Adrenal gland (tissue), 19 donors: ENCODE measurements at places on chromosomes 1 and 21.
A peak's percentile ranks its signal among the peaks of the same experiment; 100 is the strongest.

DNA sequence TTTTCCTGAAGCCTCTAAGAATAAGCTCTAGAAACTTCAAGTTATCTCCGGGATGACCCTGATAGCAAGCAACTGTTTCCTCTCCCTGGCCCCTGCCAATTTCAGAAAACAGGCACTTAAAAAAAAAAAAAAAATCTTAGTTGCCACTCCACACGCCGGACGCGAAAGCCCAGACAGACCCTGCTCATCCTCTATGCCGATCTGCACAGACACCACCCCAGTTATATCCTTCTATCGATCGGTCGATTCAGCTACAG is 1.7 kb downstream of the ANP32E start:
- no peak for DNase-seq

DNA sequence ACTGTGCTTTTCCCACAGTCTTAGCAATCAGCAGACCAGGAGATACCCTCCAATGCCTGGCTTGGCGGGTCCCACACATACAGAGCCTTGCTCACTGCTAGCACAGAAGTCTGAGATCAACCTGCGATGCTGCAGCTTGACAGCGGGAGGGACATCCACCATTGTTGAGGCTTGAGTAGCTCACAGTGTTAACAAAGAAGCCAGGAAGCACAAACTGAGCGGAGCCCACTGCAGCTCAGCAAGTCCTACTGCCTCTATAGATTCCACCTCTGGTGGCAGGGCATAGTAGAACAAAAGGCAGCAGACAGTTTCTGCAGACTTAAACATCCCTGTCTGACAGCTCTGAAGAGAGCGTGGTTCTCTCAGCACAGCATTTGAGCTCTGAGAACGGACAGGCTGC is 33.4 kb downstream of the MNDA start:
- DNase-seq, result no peak

GRCh38 chr1:184972315-184973055 is 1.8 kb downstream of the NIBAN1 start:
- no peak for DNase-seq

GRCh38 chr1:58997637-58998036 is 213.8 kb upstream of the JUN start:
- DNase-seq, result no peak

GRCh38 chr1:64459743-64460142 is 10.2 kb upstream of the CACHD1 start:
- DNase-seq, result no peak

GRCh38 chr1:205633421-205633976 is 1.7 kb upstream of the ELK4 start:
- DNase-seq, result no peak

- no peak for DNase-seq
These were observed 185.4 kb downstream of the OMA1 start for GRCh38 chr1:58361134-58361533.

- DNase-seq, result no peak
These were observed 286.2 kb downstream of the SPATA17 start for GRCh38 chr1:217917281-217917887.

GRCh38 chr1:98672189-98672588 is 10.7 kb downstream of the SNX7 start:
- peak; percentile 35 for DNase-seq

GRCh38 chr1:154720328-154721297 is 112.6 kb upstream of the ADAR start:
- no peak for DNase-seq

DNA sequence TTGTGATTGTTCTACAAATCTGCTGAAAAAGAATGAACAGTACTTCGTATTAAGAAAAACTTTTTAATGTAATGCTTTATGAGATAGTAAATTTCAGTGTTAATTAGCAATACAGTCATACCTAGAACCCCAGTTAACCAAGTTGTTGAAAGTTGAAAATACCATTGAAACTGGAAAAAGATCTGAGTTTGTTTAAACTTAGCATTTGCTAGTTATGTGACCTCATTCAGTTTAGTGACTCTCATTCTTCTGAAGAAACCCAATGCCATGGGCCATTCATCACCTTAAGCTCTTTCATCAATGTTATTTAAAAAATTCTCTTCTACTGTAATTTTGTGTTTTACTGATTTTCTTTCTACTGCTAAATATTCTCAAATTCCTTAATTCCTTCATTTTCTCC is 20.2 kb downstream of the RCOR3 start:
- no peak for DNase-seq

DNA sequence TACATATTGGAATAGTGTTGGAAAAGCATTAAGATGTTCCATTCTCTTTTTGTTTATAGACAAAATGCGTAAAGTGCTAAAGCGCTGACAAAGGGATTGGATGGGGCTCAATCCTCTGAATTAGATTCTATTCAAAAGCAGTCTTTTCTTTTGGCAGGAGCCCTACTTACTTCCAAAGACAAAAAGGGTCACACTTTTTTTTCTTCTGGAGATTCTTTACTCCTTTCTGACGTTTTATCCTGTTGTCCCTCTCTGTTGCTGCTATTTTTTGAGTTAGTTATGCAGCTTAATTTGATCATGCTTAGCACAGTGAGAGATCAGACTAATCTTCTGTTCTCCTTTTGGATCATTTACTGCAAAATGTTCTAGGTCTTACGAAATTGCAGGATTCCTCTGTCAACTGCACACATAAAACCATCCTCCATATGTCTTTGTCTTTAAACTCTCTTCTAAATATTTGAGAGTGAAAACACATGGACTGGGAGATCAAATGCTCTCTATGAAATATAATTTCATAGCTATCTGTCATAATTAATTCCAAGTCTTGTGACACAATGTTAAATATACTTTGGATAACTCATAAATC is 656.4 kb upstream of the ADGRL2 start:
- DNase-seq, result no peak

DNA sequence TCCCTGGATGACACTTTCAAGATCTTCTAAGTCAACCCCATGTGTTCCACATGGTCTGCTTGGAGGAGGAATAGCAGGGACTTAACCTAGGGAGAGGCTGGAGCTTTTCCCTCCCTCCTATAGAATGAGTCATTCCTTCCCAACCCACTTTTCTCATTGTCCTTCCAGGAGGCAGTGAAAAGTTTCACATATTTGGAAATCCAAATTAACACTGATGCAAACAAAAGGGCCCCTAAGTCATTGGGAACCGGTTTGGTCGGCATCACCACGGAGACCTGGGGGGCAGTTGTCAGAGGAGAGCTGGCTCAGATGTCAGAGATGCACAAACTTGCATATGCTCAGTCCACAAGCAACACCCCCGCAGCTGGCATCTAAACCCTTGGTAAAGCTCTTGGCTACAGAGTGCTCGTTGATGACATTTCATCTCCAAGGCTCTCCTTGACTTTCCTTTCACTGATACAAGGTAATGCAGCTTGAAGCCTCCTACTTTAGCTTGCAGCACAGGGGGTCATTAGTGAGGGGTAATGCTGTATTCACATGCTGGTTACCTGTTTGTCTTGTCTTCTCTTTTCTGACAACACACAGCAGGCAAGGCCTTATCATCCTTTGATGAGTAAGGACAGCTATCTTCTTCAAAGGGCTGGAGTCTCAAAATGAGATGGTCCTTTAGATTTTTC is 12.3 kb upstream of the LRRC8D start:
- no peak for DNase-seq

GRCh38 chr1:67213948-67214347 is 47.7 kb downstream of the IL23R start:
- DNase-seq, result no peak

- no peak for DNase-seq
These were observed 81.3 kb downstream of the RGL1 start for GRCh38 chr1:183886083-183886828.

DNA sequence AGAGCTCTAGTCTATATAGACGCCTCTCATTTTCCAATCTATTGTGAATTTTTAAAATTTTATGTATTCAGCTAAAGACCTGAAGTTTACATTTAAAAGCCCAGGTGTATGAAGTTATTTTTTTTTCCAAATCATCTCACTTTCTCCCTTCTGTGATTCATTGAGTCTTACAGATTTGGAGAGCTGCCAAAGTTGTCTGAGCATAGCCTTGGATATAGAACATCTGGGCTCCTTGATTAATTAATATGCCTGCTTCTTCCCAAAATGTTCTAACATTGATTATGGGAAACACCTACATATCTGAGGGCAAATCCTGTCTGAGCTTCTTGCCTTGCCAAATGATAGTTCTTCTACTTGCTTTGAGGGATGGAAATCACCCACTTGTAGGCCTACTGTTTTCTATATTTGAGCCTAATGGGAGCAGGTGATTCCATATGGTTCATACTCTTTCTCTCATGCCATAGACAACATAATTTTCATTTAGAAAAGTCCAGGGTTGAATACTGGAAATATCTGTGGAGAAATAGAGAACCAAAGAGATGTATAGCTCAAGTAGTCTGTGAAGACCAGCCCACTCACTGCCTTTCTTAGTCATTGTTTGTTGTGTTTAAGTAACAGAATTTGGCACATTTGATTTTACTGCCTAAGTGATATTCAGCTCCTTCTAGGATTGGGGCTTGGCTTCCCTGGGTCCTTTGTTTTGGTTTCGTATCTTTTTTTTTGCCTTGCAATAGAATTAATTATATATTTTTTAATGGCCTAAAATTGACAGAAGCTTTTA is 46.2 kb downstream of the MACF1 start:
- DNase-seq, result no peak

DNA sequence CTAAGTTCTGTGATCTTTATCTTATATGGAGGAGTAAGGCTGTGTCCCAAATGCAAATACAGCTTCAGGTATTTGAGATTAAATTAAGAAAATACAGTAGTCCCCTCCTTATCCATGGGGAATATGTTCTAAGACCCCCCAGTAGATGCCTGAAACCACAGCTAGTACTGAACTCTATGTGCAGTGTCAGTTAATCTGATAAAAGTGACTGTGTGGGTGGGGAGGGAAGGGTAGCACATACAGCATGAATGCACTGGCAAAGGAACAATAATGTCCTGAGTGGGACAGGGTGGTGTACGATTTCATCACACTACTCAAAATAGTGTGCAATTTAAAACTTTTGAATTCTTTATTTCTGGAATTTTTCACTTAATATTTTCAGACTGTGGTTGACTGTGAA is 83.1 kb downstream of the HS2ST1 start:
- no peak for DNase-seq

- DNase-seq, result no peak
These were observed 103.8 kb downstream of the EPHB2 start for GRCh38 chr1:22814176-22815042.

DNA sequence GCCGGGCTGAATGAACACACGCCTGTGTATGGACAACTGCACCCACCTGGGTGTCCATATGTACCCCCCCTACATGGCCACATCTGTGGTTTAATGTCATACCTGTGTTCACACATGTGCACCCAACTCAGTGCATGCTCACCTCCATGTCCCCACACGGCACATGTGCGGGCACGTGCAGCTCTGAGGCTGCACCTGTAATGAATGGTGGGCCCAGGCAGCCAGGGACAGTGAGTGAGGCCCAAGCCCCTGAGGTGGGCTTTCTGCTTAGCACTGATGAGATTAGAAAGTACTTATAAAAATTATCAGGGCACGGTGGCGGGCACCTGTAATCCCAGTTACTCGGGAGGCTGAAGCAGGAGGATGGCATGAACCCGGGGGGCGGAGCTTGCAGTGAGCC is 42.5 kb upstream of the CSF3R start:
- DNase-seq, result no peak

DNA sequence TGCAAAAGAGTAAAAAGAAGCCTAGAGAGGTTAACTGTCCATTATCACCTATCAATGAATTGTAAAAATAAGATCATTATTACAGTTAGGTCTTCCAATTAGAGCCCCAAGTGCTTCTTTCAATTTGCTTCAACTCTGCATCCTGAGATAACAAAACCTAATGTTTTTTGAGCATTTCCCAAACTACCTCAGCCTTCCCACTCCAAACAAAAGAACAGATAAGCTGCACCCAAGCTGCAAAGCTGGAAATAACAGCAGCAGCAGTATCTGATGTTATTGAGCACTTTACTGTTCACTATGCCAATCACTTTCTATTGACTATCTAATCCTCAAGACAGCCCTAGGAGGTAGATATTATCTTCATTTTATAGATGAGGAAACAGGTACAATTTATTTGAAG is 97.1 kb upstream of the SLFNL1 start:
- no peak for DNase-seq

DNA sequence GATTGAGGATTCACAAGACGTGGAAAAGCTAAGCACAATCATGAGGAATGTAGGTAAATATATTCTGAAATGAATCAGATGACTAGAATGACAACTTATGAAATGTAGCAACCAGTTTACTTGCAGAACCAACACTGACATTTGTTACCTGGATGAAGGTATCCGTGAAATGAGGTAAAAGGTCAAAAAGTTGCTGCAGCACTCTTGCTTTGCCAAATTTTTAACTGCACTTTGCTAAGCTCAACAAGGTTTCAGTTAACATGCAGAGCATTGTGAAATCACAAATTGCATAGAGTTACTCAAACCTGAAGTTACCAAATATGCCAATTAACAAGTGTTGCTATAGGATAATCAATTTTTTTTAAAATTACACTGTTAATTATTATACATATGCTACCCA is 1280.1 kb downstream of the KCNT2 start:
- no peak for DNase-seq

- no peak for DNase-seq
These were observed 28.0 kb downstream of the TBX15 start for GRCh38 chr1:118960026-118960561.

GRCh38 chr1:7471836-7472235 is 299.3 kb upstream of the VAMP3 start:
- DNase-seq, result no peak
